ENCODE measurements at places on chromosomes 3 and 15.

DNA sequence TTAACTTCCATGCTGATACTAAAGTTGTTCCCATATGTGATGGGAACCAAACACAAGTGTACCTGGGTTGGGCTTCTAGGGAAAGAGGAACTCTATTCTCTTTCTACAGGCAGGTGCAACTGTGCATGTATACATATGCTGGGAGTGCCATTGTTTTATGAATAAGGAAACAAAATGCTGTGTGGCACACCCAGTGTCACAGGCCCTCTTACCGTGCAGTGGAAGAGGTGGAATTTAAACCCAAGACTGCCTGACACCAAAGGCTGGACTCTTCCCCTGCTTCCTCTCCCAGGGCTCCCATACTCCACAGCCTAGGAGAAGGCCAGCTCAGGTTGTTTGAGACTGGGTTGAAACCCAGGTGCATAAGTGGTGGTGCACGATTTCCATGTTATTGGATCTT, 1.9 kb upstream of the FETUB start:
- no peak for DNase-seq

- no peak for DNase-seq
Measured at GRCh38 chr3:124529826-124530571, 200.3 kb upstream of the UMPS start.

DNA sequence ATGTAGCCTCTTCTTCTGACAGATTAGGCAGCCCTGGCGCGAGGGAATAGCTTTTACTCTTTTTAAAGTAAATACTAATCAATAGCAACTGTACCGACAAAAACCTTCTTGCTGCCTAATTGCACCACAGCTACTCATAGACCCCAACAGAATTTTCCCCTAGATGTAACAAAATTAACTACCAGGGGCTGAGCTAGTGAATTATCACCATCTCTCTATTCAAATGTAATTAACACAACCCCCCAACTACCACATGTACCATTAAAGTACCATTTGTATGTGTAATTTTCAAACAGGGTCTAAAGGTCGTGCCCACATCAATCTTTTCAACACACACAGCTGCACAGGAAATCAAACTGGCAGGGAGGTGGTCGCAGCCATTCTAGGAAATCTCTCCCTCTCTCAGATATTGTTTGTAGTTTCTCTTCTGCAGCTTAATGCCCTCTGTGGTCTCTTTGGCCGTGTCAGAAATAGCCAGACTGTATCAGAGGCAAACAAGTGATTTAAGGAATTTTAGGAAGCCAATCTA, 322.9 kb downstream of the RORA start:
- no peak for DNase-seq

GRCh38 chr3:64214381-64215018, 10.8 kb downstream of the PRICKLE2 start:
- no peak for DNase-seq

DNA sequence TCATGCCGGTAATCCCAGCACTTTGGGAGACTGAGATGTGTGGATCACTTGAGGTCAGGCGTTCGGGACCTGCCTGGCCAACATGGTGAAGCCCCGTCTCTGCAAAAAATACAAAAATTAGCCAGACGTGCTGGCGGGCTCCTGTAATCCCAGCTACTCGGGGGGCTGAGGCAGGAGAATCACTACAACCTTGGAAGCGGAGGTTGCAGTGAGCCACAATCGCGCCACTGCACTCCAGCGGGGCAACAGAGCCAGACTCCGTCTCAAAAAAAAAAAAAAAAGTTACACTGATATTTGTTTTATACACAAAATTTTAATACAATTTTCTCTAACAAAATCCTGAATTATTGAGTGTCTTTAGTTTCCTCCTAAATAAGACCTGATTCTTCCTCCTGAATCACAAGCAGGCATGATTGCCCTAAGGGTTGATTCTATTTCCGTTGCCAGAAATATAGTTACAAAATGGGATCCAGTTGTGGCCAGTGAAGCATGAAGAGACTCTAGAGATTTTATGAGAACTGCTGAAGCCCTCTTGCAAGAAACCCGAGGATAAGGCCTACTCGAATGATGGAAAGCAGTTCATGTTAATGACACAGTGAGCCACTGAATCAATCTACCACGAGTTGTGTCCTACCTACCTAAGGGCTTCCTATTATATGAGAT, 9.6 kb upstream of the SMARCC1 start:
- DNase-seq, result no peak

- DNase-seq, result no peak
Measured at GRCh38 chr3:145943952-145944351, 217.0 kb downstream of the PLOD2 start.

GRCh38 chr3:46371519-46372340, 984 bp downstream of the CCR5 start:
- no peak for DNase-seq

DNA sequence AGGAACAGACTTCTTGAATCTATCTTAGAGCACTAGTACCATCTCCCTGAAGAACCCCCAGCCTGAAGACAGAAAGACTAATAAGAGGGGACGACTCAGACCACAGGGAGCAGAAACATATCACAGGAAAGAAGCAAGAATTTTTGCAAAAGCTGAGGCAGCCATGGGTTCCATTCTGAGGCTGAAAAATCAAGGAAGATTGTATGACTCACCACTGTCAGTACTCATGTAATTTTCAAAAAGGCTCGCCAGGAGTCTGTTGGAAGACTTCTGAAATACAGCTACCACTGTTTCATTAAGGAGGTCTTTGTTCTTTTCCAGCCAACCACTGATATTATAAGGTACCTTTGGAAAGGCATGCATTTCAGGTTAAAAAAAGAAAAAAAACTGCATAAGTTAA, 47.5 kb downstream of the MYH15 start:
- DNase-seq, result no peak

DNA sequence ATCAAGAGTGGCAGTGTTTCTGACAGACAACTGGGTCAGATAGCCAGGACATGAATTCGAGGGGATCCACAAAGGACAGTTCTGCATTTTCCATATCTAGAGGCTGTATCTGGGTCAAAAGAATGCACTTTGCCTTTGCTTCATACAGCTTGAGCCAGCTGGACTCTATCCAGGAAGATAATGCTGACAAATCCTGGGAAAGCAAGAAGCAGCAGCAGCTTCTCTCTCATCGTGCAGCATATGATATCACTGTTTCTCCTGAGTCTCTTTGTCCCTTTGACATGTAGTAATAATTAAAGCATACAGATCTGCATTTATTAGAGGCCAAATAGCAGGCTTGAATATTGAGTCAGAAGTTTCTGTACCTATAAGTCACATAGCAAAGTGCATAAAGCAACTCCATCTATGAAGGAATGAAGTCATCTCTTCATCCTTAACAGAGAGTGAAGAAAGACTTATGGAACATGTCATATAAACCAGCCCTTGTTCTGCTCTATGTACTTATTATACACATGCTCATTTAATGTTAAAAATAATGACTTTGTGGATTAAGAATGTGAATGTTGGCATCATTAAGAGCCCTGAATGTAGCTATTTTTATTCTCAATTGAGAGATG, 236.8 kb upstream of the GBE1 start:
- DNase-seq, result no peak
